ENCODE measurements at places on chromosomes 5 and 9.
A peak's percentile ranks its signal among the peaks of the same experiment; 100 is the strongest.

DNA sequence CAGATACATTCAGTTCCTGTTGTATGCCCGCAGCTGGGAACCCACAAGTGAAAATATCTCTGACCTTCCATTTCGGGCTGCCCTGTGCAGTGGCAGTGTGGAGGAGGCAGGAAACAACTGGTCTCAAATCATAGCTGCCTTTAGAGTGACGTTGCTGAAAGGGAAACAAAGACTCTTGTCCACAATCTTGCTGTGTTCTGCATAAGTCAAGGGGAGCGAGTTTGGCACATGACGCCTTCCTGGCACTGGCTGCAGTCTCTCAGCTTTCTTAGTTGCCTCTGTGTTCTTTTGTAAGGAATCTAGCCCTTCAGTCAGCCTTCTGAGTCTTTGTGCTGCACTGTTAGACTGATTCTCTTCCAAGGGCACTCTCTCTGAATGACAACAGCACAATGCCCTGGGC lies 24.0 kb downstream of the ADAMTS16 start:
- no peak for DNase-seq

DNA sequence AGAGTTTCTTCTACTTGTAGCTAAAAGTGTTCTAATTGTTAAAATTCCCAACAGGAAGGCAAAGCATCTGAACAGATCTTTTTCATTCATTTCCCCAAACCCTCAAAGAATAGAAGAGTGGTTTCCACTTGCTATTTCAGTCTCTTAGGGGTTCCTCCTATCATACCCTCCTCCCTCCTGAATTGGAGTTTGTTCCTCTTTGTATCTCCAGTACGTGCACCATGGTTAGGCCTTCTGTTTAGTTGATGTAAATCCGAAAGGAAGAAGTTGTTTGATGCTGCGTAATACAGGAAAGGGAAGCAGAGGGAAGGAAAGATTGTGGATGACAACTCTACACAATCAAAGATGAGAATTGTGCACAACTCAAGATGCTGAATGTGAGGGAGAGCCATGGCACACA lies 303.6 kb downstream of the PIK3R1 start:
- DNase-seq: no peak

- no peak for DNase-seq
These were observed 1.5 kb upstream of the RNF180 start for GRCh38 chr5:64164166-64164565.

DNA sequence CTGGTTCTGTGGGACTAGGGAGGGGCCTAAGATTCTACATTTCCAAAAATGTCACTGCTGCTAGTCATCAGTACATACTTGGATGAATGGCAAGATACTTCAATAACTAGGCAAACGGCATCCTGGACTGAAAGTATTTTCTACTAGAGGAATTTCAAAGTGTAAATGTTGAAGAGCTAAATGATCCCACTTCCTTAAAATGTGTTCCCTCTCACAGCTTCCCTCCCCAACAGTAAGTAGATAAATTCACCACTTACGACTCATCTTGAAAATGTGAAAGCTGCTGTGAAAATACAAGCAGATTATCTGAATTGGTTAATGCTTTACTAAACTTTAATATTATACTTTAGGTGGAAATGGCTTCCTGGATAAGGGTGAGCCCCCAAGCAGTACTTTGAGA lies 1571.5 kb upstream of the WWC1 start:
- no peak for DNase-seq

GRCh38 chr5:157603333-157604190 lies 28.0 kb upstream of the ADAM19 start:
- peak; percentile 21 for DNase-seq

DNA sequence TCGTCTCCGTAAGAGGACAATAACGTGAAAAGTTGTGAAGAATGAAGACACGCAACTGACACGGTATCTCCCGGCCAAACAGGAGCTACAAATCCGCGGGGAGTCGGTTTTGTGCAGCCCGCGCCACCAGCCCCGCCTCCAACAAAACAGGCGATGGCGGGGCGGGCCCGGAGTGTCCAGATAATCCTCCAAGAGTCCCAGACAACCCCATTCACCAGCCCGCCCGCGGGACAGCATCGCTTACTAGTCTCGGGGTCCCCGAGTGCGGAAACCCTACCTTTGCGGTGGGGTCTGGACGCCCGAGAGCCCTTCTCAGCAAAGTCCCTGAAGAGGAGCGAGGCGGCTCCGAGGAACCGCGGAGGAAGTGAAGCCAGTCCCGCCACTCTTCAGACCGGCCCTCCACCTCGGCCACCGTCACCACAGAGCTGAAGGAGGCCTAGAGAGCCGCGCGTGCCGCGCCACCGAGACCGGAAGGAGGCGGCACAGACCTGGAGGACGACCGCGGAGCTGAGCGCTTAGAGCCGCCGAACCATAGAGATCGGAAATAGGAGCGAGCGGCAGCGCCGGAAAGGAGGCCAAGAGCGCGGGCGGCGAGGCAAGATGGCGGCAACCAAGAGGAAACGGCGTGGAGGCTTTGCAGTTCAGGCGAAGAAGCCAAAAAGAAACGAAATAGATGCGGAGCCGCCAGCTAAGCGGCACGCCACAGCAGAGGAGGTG lies at the start of the genes BRIX1 and RAD1:
Gene BRIX1 (plus strand): TSS at position 573 of the 717 bp plus-strand sequence. CDS start 28 bp downstream, at position 601.
Gene RAD1 (minus strand): TSS at position 366 of the 717 bp plus-strand sequence. CDS start 612 bp downstream, outside the sequence.
- peak; percentile 71 for DNase-seq

Data from activated CD8-positive, alpha-beta memory T cell treated with anti-CD3 and anti-CD28 coated beads for 1 hour (primary cell).